ENCODE measurements at places on chromosomes 16 and 17. TPM values are rescaled to one million over a fixed set of nuclear protein-coding genes. Genes with fewer than 3 reads are reported as not detected.

SOCS1 gene
- total RNA-seq, result 1.8 TPM

C17orf78 gene
- total RNA-seq, result not detected

SLFN11 gene
- total RNA-seq, result 52.8 TPM

CLDN7 gene
- total RNA-seq, result 0.36 TPM

SEPTIN1 gene
- total RNA-seq, result not detected

SLC5A10 gene
- total RNA-seq, result not detected

DOC2B gene
- total RNA-seq, result not detected

SLC52A1 gene
- not detected for total RNA-seq

DNA sequence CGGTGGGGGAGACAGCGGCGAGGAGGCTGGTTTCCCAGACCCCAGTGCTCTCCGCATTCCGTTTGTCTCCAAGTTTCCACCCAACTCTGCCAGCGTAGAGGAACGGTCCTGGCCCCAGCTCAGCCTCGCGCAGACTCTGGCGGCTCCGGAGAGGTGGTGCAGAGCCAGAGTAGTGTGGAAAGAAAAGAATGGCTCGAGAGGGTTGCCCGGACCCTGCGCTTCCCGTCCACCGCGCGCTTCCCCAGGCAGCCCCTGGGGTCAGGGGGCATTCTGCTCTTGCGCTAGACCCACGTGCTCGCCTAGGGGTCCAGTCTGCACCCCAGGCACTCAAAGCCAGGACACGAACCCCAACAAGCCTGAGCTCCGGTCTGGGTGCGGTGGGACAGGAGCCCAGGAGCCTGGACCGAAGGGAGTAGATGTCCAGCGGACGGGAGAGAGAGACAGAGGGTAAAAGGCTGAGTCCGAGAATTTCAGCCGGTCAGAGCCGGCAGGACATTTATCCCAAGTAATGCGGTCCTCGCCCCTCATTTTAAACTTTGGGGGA lies 3.8 kb downstream of the PMP22 start:
- DNase-seq, result peak; percentile 94

DNA sequence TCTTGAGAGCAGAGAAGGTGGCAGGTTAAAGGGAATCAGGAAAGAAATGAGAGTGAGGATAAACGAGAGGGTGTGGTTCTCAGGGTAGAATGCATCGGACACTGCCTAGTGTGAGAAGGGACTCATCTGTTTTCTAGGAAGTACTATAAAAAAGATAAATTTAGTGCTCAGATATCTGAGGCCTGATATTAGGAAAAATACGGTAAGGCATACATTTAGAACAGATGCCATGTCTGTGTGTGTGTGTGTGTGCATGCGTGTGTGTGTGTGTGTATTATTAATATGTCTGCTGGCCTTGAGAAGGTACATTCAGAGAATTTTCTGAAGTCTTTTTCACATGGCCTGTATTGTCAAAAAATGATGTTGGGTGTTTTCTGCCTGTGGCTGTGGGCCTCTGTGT lies 414.8 kb downstream of the MAF start:
- no peak for DNase-seq

GRCh38 chr17:79054200-79054960 lies 20.2 kb upstream of the ENGASE start:
- DNase-seq, result no peak

DNA sequence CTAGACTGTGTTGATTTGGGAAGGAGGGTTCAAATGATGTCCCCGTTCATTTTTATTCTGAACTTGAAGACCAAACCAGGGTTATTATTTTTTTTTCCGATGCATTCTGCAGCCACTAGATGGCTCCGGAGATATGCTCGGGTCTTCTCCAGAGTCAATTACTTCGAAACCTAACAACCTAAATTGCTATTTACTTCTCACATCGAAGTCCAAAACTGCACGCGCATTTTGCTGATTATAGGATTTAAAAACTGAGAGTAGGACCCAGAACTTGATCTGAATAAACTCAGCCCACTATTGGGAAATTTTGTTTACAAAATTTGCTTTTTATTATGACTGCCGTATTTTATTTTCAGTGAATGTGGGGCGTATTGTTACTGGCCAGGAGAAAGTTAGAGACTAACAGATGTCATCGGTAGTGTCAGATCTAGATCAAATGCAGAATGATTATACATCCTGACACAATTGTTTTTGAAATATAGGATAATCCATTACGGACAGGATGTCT lies 263.8 kb downstream of the HS3ST3A1 start:
- no peak for DNase-seq

DNA sequence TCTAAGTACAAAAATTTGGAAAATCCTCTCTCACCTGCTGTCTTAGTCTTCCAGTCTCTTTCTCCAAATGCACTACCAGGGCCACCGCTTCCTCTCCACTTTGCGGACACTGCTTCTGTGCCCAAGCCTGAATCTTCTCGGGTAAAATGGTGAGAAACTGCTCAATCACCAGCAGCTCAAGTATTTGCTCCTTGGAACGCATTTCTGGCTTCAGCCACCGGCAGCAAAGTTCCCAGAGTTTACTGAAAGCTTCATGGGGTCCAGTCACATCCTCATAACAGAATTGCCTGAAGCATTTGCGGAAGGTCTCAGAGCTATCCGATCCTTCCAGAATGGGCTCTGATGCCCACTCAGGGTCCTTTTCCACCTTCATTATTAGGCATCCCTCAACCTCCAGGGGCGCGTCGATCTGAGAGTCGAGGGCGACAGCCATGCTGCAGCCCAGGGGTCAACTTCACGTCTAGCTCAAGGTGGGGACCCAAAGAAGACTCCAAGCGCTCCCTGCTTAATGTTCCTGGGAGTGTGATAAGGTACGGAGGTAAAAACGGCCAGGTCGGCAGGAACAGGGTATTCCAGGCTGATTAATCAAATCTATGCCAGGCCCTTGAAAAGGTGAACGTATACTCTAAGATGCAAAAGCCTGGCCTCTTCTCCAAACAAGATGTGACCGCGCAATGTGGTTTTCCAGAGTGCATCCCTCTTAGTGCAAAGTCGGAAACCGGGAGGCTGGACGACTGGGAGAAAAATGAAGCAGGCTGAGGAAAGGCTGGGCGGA lies 763 bp downstream of the ZKSCAN2 start:
- DNase-seq, result peak; percentile 86

DNA sequence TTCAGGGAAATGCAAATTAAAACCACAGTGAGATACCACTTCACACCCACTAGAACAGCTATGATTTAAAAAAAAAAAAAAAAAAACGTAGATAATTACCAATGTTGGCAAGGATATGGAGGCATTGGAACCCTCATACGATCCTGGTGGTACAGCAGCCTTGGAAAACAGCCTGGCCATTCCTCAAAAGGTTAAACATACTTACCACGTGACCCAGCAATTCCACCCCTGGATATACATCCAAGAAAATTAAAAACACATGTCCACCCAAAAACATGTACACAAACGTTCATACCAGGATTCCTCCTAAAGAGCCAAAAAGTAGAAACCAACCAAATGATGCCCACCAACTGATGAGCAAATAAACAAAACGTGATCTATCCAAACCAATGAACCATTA lies 68.1 kb downstream of the GAS7 start:
- no peak for DNase-seq

DNA sequence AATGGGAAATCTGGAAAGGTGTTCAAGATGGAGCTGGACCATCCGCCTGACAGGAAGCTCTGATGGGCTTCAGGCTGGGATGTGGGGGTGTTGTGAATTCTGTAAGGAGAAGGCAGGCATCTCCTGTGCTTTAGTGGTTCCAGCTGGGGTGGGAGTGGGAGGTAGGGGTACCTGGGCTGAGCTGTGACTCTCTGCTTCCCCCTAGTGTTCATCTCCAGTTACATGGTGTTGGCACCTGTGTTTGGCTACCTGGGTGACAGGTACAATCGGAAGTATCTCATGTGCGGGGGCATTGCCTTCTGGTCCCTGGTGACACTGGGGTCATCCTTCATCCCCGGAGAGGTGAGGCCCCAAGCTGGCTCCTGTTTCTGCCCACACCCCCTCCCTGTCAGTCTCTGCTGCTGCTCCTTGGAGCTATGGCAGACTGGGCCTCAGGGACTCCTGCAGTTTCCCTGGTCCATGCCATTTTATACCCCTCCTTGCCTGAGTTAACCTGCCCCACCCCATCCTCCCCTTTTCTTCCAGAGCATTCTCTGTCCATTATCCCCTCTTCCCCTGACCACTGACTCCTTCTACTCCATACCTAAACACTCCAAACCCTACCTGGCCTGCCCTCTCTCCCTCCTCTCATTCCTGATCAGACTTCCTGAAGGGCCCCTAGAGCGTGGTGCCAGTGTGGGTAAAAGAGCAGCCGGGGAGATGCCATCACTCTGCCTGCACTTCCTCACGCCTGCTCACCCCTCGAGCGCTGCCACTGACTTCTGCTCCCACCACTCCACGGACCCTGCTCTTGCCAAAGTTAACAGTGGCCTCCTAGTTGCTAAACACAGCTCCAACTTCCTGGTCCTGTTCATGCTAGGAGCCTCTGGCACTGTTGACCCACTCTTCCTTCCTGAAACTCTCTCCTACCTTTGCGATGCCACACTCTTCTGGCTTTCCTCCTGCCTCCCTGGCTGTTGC lies 3.4 kb downstream of the SPNS1 start:
- peak; percentile 67 for DNase-seq

GRCh38 chr16:77336637-77337036 lies 98.2 kb downstream of the ADAMTS18 start:
- DNase-seq, result no peak

DNA sequence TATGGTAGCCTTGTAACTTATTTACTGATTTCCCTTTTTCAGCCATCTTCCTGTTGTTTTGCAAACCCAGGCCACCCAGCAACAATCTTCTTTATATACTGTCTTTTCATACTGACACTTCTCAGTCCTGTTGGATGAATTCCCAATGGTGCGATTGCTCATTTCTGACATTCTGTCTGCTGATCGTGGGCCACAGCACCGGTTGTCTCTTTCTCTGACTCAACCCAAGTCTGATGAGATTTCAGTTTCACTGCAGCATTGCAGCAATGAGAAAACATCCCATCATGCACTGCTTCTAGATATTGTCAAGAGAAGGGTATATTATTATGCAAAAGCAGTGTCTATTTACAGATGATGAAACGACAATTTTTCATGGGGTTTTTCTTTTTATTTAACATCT lies 349.2 kb upstream of the HSBP1 start:
- DNase-seq, result peak; percentile 89

DNA sequence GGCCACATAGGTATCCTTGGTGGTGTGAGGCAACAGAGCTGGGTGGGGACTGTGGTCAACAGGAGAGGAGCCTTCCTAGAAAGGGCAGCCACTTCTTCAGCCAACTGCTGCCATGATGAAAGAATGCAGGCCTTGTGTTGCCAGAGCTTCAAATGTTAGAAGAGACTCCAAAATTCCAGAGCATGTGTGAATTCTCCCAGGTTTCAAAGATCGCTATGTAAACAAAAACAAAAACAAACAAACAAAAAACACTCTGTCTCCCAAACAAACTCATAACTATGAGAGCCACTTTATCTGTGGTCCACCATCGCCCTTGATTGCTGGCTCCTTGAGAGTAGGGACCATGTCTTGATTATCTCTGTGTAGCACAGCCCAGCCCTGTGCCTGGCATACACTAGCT lies 55.5 kb upstream of the ZNF423 start:
- DNase-seq, result no peak

DNA sequence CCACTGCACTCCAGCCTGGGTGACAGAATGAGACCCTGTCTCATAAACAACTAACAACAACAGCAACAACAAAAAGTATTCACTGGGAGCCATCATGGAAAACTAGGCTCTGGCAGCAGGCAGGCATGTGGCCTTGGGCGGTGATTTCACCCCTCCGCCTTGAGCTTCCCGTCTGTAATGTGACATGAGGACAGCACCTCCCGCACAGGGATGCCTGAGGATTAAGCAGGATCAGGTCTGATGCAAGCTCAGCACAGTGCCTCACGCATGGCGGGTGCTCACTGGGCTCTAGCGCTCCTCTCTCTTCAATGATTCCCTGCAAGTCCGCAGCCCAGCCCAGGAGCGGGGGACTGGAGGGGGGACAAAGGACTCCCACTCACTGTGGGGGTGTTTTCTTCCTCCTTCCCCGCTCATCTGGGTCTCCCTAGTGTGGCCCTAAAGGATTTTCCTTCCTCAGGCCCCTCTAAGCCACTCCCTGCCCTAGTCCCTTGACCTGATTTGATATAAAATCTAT lies 2.8 kb downstream of the PLCD3 start:
- peak; percentile 68 for DNase-seq

GRCh38 chr16:69223882-69224281 lies 36.9 kb downstream of the SNTB2 start:
- peak; percentile 90 for DNase-seq

DNA sequence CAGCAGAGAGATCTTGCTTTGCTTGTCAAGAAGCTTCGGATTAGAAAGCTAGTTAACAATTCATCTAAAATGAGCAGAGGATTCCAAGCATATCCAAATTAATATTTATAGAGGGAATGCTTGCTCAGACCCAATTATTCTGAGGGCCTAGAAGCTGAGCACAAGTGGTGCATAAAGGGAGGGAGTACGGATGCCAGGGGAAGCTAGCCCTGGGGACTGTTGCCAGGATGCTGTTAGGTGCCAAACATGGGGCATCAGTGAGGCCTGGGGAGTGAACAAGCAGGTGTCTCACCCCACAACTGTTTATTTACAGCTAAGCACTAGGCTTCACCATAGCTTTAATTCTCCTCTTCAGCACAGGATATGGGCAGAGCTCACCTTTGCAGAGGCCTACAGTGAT lies 684.1 kb upstream of the C16orf82 start:
- DNase-seq, result no peak

DNA sequence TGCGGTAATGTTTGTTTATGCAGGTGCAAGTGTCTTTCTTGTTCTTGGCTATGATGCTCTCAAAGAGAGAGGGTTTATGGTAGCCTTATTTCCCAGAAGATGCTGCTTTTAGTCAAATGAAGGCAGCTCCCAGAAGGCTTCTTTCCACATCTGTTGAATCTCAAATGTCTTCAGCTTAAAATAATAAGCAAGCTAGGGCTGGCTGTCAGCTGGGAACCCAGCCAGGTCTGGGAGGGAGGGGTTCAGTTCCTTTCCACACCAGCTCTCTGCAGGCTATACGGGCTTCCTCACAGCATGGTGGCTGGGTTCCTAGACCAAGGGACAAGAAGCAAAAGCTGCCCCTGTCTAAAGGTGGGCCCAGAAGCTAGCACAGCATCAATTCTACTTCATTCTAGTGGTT lies 47.4 kb upstream of the ATF7IP2 start:
- DNase-seq, result no peak

- DNase-seq, result no peak
Measured at GRCh38 chr17:74148446-74148845, 55.0 kb upstream of the RPL38 start.

GRCh38 chr17:40361063-40361924 lies 3.2 kb downstream of the GJD3 start:
- DNase-seq, result peak; percentile 75

DNA sequence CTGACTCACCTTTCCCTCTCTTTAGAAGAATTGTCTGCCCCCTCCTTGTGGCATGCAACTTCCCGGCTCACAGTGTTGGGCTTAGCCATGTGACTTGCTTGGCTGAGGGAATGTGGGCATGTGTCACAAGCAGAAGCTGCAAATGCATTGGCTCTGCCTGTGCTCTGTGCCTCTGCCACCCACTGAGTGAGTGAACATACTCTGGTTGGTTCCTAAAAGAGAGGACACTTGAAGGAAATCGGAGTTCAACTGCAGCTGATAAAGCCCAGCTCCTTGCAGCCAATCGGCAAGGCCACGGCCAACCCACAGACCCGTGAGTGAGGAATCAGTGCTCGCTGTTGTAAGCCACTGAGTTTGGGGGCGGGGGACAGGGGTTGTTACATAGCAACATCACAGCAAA lies 10.9 kb upstream of the GINS2 start:
- peak; percentile 94 for DNase-seq

GRCh38 chr16:86307514-86307903 lies 202.8 kb upstream of the FOXF1 start:
- DNase-seq, result no peak

All from osteoblast (primary cell).